ENCODE measurements at places on chromosomes 2 and 18.

DNA sequence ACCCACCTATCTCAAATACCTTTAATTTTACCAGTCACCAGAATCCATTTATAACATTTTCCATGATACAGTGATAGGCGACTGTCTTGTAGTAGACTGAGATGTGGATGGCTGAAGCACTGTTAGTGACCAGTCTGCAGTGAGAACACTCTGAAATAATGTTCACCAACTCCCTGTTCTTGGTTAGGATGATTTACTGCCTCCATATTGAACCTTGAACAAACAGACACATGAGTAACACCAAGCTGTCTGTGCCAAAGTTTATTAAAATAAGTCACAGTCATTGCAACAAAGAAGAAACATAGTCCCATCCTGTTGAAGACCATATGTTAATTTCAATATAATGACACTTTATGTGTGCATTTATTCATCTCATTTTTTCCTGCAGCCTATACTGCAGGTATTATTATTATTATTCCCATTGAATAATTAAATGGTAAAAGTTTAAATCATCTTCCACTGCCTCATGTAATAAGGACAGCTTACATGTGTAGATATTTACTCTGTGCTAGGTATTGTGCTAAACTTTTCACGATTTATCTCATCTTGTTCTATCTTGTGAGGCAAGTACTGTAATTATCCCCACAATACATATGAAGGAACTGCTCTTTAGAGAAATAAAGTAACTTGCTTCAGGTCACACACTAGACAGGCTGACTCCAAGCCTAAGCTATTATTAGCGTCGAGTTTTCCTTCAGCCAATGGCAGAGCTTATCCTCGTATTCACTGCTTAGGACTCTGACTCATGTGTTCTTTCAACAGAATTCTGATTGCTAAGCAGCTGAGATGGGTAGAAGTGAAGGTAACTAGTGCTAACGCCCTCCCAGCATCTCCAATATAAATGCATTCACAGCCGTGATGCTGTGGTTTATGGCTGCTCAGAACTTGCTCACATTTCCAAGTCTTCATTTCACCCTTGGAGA, 62.5 kb downstream of the ONECUT2 start:
- DNase-seq = no peak

GRCh38 chr2:94996305-94997100, 29.0 kb upstream of the MAL start:
- no peak for DNase-seq

DNA sequence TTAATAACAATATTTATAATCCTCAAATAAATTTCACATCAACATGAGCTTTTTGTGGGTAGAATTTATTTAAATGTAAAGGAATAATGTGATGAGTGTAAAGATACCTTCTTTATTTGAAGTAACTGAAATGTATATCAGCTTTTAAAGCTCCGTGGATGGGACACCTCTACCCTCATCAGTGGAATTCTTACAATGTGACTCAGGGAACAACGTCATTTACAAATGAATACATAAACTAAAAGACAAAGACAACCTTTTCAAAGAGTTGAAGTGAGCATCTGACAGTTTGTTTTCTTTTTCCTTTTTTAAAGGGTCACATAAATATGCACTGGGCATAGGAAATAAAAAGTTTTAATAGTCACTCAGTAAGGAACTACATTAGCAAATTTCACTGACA, 1127.0 kb upstream of the CRIM1 start:
- no peak for DNase-seq

- DNase-seq = no peak
These were observed 16.4 kb upstream of the RBM44 start for GRCh38 chr2:237782181-237782580.

- no peak for DNase-seq
These were observed 78.0 kb upstream of the WIPF1 start for GRCh38 chr2:174675615-174676014.

GRCh38 chr2:75324861-75325284, 125.6 kb upstream of the TACR1 start:
- DNase-seq = no peak

DNA sequence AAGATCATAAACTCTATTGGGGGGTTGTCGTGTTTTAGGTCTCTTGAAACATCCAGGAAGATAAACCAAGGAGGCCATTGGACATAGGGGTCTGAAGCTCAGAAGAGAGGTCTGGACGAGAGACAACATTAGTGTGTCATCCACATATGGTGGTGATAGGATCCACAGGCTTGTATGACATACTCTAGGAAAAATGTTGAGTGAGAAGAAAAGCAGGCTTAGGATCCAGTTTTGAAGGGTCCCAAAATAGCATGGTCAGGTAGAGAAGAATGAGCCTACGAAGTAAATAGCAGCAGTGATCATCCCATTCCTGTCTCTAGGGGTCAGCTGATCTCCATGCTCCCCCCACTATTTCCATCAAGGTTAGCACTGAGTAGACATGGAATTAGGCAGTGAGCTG, 166.8 kb downstream of the ANKRD30B start:
- DNase-seq = no peak

DNA sequence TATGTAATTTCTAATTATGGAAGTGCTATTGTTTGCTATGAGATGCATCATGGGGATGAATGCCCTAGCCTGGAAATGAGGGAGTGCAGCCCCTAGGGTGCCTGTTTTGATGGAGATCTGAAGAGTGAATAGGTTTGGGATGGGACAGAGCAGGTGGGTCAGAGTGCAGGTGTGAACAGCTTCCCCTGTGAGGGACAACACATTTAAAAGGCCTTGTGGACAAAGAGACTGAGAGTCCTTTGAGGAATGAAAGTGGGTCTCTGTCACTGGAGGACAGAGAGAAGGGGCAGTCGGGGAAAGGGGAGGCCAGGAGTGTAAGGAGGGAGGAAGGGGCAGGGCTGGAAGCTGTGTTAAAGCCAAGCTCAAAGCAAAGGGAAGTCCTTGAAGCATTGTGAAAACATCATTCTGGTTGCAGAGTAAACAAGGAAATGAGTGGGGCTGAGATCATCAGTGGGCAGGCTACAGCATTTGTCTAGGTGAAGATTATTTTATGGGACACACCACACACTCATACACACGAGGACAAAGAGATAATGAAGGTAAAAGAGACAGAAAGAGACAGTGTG, 877.6 kb downstream of the SLC4A3 start:
- no peak for DNase-seq

DNA sequence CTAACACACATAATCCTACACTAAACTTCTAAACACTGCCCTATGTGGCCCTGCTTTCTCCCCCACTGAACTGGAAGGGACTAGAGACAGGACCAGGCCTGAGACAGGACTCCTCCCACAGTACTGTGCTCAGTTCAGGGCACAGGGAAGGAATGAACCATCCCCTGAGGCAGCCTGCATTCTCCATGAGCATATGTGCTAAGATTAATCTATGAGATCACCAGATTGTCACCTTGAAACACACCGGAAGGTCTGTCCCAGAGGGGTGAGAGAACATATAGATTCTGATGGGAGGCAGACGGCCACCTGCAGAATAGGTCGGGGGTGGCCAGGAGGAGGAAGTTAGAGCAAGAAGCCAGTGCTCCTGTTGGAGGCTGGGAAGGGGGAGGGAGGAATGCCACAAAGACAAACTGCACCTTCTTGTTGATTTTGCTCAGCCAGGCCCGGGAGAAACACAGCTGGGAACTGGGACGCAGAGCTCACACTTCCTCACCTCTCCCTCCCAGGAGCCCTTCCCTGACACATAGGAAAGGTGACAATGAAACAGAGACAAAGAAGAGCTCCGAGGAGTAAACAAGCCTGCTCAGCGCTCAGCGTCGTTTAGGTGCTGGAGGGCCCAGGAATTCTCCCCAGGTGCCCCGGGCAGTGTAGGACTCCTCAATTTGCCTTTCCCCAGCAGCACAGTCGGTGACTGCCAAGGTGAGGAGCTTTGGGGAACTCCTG, 52.1 kb downstream of the ZBTB7C start:
- DNase-seq = no peak

DNA sequence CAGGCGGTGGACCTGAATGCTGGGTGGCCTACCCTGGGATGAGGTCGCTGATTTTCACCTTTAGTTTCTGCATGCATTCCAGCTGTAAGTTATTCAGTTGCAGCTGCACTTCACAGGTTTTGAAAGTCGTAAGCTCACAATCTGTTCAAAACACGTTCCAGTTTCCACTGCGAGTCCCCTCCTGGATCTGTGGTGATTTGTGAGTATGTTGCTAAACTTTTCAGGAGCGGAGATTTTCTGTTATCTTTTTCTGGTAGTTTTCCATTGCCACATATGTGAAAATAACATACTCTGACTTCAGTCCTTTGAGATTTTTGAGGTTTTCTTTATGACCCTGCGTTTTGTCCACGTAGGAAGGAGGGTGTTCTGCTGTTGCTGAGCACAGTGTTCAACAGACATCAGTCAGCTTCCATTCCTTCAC, 102.1 kb downstream of the SNTG2 start:
- DNase-seq = no peak

GRCh38 chr2:199895406-199895805, 15.7 kb upstream of the C2orf69 start:
- DNase-seq = no peak

GRCh38 chr2:6692819-6693218, 172.9 kb downstream of the CMPK2 start:
- no peak for DNase-seq

DNA sequence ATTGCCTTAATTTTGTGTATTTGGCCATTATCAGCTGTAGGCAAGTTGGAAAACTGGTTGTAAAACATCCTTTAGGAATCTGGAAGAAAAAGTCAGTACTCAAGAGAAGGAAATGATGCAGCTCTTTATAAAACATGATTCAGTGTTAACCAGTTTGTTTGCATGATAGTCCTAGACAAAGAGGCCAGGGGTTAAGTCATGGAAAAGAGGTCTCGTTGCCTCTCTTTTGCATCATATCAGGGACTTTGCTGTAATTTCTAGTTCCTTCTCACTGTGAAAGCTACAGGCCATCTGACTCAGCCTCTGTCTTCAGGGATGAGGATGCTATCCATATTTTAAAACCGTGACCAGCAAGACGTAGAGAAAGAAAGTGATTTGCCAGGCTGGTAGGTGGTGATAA, 38.0 kb downstream of the NPAS2 start:
- DNase-seq = no peak

- no peak for DNase-seq
These were observed 16.2 kb upstream of the CAPN13 start for GRCh38 chr2:30823452-30823851.

DNA sequence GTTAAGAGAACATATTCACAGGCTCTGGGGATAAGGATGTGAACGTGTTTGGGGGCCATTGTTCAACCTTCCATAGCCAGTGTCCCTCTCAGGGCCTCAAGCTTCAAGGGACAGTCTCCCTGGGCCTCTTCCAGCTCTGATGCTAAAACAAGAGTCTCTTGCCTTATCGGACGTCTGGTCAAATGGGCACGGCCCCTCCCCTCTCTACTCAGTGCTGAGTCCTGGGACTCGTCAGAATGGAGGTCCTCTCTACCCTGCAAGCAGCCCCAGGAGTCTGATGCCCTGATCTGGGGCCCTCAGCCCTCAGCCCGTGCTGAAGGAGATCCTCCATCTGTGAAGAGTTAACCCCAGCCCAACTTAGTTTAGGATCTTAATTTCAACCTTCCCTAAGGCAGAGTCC, 198.2 kb downstream of the ZFP36L2 start:
- DNase-seq = no peak

DNA sequence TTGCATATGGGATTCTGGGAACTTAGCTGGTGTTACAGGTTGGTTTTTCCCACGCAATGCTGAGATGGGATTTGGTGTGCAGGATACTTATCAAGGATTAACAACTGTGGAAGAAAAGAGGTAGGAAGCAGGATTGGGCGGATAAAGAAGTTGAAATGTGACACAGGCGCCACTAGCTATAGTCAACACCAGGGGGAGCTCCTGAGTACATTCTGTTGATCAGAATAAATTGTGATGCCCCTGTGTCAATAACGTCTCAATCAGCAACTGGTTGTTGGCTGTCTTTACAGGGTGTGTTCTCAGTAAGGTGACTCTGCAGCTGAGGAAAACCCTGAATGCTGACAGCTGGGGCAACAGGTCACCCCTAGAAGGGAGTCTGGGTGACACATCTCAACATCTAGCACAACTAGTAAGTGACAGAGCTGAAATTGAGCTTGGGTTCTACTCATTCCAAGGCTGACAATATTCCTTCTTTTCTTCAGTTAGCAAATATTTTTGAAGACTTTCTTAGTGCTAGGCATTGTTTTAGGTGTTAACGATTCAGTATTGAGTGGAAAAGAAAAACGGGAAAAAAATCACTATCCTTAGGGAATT, 143.0 kb downstream of the ARL6IP6 start:
- DNase-seq = no peak

- DNase-seq = no peak
These were observed 16.5 kb downstream of the LPIN1 start for GRCh38 chr2:11762799-11763461.

DNA sequence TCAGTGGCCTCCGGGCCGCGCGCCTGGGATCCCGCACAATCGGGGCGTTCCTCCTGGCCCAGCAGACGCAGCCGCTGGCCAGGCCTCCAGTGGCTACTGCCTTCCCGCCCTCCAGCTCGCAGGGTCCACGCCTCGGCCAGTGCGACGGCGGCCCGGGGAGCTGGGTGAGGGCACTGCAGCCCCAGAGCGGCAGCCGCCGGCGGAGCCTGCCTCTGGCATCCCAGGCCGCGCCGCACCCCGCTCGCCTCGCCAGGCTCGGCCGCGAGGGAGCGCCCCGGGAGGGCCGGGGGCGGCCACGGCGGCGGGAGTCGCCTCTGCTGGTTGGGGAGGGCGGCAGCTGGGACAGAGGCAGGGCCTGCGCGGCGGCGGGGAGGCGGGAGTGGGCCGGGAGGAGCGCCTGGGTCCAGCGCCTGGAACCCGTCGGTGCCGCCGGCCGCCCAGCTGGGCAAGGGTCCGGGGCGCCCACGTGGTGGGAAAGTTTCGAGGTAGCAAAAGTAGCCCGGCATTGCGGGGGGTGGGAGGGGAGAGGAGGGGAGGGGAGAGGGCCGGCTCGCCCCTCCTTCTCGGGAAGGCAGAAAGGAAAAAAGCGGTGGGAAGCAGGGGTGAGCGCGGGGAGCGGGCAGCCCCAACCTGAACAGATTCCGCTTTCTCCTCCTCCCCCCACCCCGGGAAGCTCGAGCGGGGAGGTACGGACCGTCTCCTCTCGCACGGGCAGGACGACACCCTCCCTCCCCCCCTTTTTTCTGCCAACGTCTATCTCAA, 1.5 kb upstream of the INHBB start:
- no peak for DNase-seq

DNA sequence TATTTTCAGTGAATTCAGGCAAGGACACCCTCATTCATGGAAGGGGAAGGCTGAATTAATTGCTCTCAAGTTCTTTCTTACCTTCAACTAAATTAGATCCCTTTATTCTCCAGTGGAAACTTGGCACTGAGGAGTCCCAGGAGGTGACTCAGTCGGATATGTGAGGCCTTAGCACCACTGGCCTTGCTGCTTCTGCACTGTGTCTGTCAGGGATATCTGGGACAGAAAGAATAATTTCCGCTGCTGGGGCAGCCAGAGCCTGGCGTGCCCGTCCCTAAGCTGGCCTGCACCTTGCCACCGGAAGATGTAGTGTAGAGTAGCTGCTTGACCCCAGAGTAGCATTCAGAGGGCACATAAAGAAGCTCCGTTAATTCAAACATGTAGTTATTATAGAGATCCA, 53.4 kb downstream of the LIMS1 start:
- no peak for DNase-seq
